Stomach (tissue), 19 donors: ENCODE measurements at places on chromosomes 7 and 10. TPM values are rescaled to one million over a fixed set of nuclear protein-coding genes. Genes with fewer than 3 reads are reported as not detected.

- peak; percentile 71 for DNase-seq
- peaks cover 21% of the 10 kb centered on the region for H3K4me1 ChIP-seq
- H3K4me3 ChIP-seq = no peak overlapping the region
- H3K27ac ChIP-seq = peak overlapping the region; percentile 65
- no peaks in the 10 kb centered on the region for H3K27me3 ChIP-seq
Observed at GRCh38 chr10:113945075-113945686, 90.7 kb downstream of the NHLRC2 start.

DNA sequence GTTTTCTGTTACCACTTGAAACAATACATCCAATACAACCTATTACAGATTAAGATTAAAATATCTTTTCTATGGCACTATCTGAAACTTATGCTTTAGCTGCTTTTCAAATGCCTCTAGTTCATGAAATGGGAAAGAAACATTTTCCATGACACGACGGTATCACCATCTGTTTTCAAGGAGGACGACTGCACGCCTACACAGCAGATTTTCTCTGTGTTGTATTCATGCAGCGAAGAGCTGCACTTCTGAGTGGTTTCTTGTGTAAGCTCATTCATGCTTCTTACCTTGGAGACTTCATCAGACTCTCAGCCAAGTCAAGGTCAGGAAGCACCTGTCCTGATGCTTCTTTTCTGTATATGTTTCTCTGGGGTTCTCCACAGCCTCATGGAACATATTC is 179.2 kb downstream of the DYNC1I1 start:
- DNase-seq = no peak
- H3K27me3 ChIP-seq = no peaks in the 10 kb centered on the region
- peaks cover 10% of the 10 kb centered on the region for H3K4me1 ChIP-seq
- no peak overlapping the region for H3K4me3 ChIP-seq
- H3K27ac ChIP-seq = no peak overlapping the region

- no peaks in the 10 kb centered on the region for H3K36me3 ChIP-seq
- peaks cover 21% of the 10 kb centered on the region for H3K27me3 ChIP-seq
- H3K4me3 ChIP-seq = peak overlapping the region; percentile 48
Observed at GRCh38 chr7:115476671-115477181, 553.8 kb downstream of the TFEC start.

DNA sequence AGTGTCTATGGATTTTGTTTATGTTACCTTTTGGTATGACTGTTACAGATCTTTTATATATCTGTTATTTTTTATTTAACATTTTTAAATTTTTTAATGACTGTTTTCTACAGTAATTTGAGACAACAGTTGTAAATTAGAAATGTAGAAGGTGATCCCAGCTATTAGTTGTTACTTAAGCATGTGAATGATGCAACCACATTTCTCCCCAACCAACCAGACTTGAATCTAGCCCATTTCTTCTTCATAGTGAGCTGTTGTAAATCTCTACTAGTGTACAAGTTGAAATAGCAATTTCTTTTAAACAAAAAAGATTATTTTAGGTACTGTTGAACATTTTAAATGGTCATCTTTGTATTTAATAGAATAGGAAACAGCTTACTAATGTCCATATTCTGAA is 18.0 kb downstream of the TMEM106B start:
- no peak for DNase-seq
- peaks cover 4% of the 10 kb centered on the region for H3K4me1 ChIP-seq
- no peak overlapping the region for H3K27ac ChIP-seq
- H3K4me3 ChIP-seq = no peak overlapping the region
- H3K27me3 ChIP-seq = no peaks in the 10 kb centered on the region

DNA sequence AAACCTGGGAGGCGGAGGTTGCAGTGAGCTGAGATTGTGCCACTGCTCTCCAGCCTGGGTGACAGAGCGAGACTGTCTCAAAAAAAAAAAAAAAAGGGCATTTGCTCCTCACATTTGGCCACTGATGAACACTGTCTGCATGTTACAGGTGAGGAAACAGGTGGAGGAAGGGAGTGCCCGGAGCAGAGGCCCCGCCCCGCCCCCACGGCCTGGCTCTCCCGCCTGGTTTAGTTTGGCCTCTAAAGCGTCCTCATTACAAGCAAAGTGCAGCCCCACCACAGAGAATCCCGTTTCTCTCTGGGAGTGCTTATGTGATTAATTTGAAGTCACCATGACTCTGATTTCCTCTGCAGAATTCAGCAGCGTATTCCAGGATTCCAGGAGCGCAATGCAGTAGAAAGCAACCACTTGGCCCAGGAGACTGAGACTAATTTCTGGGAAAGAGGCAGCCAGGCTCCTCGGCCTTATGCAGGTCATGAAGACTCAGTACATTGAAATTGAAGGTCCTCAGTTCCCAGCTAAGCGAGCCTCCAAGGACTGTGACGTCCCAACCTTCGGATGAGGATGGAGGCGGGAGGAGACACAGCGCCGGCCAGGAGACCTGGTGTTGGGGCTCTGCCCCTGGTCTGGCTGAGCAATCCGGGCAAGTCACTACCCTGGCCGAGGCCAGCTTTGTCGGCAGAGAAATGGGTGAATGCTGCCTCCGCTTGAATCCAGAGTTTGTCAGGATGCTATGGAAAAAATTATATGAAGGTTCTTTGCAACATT is 44.7 kb downstream of the RBM17 start:
- H3K27me3 ChIP-seq = no peaks in the 10 kb centered on the region
- H3K4me3 ChIP-seq = no peak overlapping the region
- peaks cover 4% of the 10 kb centered on the region for H3K4me1 ChIP-seq
- H3K36me3 ChIP-seq = no peaks in the 10 kb centered on the region
- no peak for DNase-seq
- H3K27ac ChIP-seq = no peak overlapping the region

DNA sequence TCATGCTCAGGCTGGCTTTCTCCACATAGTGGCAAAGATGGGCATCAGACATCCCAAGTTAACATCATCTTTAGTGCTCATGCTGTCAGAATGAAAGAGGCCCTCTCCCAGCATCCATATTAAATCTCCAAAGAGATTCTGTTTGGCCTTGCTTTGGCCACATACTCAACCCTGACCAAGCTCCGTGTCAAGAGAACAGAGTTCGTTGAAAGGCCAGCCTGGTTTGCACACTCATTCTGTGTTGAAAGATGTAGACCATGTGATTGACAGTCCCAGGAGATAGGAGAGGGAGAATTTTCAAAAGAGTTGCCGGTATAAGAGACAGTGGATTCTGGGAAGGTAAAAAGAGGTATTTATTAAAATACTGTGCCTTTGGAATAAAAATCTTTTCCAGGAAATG is 19.7 kb downstream of the MET start:
- H3K4me3 ChIP-seq = no peak overlapping the region
- H3K36me3 ChIP-seq = no peaks in the 10 kb centered on the region
- DNase-seq = no peak
- no peak overlapping the region for H3K27ac ChIP-seq
- peaks cover 14% of the 10 kb centered on the region for H3K4me1 ChIP-seq

GRCh38 chr10:90911133-90912051 is 9.5 kb downstream of the ANKRD1 start:
- H3K27me3 ChIP-seq = peaks cover 16% of the 10 kb centered on the region
- no peak overlapping the region for H3K4me3 ChIP-seq
- DNase-seq = peak; percentile 50
- H3K27ac ChIP-seq = no peak overlapping the region

GRCh38 chr10:72688208-72688651 is 3.7 kb upstream of the MCU start:
- DNase-seq = no peak
- H3K4me1 ChIP-seq = peaks cover 9% of the 10 kb centered on the region
- no peaks in the 10 kb centered on the region for H3K27me3 ChIP-seq

DNA sequence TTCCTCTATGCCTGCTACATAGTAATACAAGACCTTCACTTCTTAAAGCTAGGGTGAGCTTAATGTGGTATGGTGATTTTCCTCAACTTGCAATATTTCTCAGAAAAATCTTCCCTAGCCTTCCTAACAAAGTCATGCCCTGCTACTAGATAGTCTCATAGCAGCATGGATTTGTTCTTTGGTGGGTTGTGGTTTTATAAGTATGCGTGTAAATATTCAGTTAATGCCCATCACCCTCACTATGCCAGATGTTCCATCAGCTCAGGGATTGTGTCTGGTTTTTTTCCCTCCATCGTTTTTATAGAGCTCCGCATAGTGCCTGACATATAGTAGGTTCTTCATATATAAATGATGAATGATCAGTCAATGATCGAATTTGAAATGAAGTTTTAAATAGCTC is 182.8 kb downstream of the CREB5 start:
- no peaks in the 10 kb centered on the region for H3K4me1 ChIP-seq
- no peak overlapping the region for H3K27ac ChIP-seq
- no peak for DNase-seq
- H3K27me3 ChIP-seq = no peaks in the 10 kb centered on the region

GRCh38 chr7:4009211-4010060 is 672.7 kb upstream of the FOXK1 start:
- H3K27me3 ChIP-seq = no peaks in the 10 kb centered on the region
- no peaks in the 10 kb centered on the region for H3K36me3 ChIP-seq
- H3K4me3 ChIP-seq = no peak overlapping the region
- no peak overlapping the region for H3K27ac ChIP-seq

The GRID2IP gene
- total RNA-seq = not detected

The ETV1 gene
- 6.2 TPM for total RNA-seq

The DRGX gene
- total RNA-seq = not detected

The GPR37 gene
- total RNA-seq = 3.6 TPM

The ZNF425 gene
- total RNA-seq = 6.1 TPM

The PNLIP gene
- not detected for total RNA-seq

The RNLS gene
- total RNA-seq = 6.7 TPM

The GJD4 gene
- total RNA-seq = not detected

The CAMK2B gene
- not detected for total RNA-seq

The H2BK1 gene
- total RNA-seq = not detected
